ENCODE measurements at places on chromosomes 1 and 21.

DNA sequence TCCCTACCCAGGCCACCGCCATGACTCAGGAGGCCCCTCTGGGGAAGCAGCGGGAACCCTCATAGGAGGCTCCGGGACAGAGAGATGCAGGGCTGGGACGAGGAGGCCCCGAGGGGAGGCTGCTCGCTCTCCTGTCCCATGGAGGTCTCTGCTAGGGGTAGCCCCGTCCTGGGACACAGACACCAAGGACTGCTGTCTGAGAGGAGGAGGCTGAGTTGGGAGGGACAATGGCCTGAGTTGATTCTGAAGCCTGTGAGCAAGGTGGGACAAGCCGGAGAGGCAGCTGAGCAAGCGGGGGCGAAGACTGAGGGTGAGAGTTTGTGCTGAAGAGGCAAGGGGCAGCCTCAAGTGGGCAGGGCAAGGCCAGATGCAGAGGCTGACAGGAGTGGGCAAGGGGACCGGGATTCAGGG is 17.4 kb downstream of the SLC27A3 start:
- DNase-seq, result no peak

DNA sequence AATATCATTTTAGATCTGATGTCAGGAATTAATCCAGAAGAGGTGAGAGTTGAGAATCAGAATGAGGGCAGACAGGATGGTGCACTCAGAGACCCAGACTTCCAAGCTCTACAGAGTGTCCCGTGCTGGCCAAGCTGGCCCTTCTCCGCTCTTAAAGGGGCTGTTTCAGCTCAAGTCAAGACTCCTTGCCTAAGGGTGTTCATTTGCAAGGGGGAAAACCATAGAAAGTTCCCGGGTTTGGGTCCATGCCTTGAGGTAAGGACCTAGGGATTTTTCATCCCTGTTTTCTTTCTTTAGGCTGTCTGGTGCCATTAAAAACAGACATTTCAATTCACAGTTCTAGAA is 47.5 kb downstream of the EDN2 start:
- no peak for DNase-seq

GRCh38 chr1:57376041-57376440 is 47.8 kb downstream of the DAB1 start:
- DNase-seq, result no peak

DNA sequence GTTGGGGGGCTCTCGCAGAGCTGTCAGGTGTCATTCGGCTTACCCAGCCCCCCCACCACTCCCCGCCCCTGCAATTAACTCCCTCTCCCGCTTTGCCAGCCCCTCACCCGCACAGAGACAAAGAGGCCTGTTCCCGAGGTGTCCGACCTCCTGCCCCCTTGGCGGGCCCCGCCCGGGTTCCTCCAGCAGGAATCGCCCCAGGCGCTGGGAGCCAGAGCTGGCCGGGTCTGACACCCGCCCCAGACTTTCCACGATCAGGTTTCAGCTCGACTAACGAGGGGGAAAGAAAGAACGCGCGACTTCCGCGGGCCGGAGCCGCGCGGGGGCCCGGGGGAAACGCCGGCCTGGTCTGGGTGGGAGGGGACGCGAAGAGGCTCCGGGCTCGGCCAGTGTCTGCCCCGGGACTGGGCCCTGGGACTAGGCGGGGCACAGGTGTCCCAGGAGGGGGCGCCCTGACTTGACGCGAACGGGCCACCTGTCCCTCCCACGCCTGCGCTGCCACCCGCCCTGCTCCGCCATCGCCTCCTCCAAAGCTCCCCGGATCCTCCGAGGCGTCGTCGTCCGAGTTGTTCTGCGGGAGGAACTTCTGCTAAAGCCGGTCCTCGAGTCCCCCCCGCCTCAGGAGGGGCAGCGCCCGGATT is 36.4 kb upstream of the HHAT start:
- DNase-seq, result peak; percentile 10

GRCh38 chr1:50292276-50292675 is 131.0 kb downstream of the DMRTA2 start:
- no peak for DNase-seq

- no peak for DNase-seq
Measured at GRCh38 chr1:210398466-210398865, 69.8 kb downstream of the HHAT start.

DNA sequence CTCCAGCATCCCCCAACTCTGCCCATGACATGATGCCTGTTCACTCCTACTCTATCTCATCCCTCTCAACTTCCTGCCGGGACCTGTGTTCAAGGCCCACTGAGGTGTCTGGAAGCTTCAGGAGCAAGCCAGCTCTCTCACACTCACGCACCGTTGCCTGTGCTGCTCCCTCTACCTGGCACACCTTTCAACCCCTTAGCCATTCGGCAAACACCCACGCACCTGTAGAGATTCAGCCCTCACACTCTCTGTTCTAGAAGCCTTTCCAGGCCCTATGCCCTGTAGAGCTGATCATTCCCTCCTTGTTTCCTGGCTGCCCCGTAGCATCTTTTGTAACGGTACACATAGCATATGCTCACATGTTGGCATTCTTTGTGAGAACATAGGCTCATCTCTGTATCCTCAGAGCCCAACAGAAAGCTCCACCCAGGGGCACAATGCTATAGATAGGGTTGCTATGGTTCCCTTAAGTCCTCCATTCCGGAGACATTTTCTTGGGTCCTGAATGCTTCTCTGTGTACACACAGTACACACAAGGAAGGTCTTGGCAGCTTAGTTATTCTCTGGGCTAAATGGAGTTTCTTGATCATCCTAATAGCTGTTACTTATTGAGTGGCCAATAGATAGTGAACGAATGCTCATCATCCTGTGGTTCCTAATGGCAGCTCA is 1.3 kb downstream of the C8B start:
- DNase-seq, result no peak

GRCh38 chr1:21118167-21118566 is 58.5 kb downstream of the EIF4G3 start:
- no peak for DNase-seq

GRCh38 chr1:103075316-103076000 is 32.9 kb downstream of the COL11A1 start:
- DNase-seq, result no peak

- DNase-seq, result no peak
Measured at GRCh38 chr1:65148548-65149350, 746 bp downstream of the AK4 start.

DNA sequence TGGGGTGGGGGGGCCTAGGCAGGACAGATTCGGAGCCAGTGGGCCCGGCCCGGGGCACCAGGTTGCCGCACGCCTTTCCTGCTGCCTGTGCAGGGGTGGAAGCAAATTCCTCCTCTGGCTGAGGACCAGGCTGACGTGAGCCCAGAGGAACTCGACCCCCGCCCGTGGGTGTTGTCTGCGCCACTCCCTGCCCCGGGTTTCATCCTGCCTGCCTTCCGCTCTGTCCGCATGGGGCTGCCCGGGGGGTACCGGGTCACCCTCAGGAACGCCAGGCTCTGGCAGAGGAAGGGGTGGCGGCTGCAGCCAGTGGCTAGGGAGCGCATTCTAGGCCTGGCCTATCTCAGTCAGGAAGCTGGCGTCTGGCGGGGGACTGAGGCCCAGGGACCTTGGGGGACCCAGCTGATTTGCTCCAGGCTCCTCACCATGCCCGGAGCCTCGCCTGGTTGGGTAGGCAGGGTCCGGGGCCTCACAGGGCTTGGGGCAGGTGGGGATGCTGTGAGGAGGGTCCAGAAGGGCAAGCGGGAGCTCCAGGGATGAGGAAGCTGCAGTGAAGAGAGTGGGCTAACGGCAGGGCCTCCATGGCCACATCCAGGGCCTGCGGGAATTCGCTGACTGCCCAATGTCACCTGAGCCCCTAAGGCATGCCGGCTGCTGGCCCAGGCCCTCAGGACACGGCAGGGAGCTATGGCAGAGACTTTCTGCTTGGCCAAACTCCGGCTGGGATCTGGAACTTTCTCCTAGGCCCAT is 2.4 kb upstream of the IBA57 start:
- DNase-seq, result no peak

GRCh38 chr1:37515185-37516034 is 844 bp upstream of the MEAF6 start:
- no peak for DNase-seq
